T-helper 17 cell (primary cell): ENCODE measurements at places on chromosomes 13 and 19.

DNA sequence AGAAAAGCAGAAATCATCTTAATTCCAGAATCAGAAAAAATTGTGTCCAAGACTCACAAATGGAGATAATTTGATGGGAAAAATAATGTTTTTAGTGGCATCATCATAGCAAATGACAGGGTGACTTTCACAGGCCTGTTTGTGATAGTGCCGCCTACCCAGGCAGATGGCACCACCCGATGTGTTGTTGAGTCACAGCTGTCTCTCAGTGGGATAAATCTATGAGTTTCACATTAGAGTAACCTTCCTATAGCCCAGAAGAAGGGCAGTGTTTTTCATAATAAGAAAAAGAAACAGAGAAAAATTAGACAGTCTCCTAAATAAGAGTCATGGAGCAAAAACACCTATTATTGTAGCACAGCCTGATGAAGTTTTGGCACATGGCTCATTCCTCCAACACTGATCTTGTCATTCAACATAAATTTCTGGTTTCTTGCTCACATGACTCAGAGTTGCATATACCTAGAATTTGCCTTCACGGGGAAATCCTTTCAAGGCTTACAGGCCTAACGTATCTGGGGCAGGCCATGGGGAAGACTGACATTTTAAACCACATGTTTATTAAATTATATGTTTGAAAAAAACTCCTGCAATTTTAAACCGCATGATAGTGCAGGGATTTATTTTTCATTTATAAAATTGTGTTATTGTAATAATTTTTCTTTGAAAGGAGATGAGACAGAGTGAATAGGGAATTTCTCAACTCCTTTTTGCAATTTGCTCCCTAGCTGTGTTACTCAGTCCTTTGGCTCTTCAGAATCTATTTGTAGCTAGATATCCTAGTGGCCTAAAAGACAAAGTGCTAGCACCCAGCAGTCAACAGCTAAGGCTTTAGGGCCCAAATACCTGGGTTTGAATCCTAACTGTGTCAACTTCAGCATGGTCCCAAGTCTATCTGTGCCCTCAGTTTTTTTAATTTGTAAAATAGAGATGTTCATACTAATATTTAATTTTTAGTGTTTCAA, 393.7 kb downstream of the NDFIP2 start:
- DNase-seq: no peak

- DNase-seq: no peak
Measured at GRCh38 chr13:21701460-21701859, 30.6 kb downstream of the FGF9 start.

DNA sequence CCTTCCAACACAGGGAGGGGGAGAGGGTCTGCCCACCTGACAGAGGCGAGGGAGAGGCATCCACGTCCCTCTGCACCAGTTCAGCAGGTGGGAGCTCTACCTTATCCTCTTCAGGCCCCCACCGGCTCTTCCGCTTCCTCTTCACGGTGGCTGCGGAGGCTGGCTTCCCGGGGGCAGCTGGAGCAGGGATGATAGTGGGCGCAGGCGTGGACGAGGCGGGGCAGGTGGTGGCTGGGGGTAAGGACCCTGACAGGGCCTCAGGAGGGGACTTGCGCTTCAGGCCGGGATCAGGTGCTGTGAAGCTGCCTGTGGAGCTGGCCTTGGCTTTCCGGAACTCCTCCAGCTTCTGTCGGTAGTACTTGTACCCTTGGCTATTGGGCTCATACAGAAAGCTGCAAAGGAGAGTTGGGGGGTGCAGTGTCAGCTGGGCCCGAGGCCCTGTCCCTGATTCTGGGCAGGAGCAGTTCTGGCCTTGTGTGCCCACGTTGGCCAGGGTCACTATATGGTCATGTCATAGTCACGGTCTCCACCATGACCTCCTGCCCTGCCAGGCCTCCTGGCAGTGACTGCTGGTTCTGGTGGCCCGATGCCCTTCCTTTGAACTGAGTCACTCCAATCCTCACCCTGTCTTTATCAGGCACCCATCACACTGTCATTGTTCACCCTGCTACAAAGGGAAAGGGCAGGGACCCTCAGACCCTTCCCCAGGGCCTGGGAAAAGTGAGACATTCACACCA, 23.2 kb downstream of the SUGP1 start:
- DNase-seq: no peak

DNA sequence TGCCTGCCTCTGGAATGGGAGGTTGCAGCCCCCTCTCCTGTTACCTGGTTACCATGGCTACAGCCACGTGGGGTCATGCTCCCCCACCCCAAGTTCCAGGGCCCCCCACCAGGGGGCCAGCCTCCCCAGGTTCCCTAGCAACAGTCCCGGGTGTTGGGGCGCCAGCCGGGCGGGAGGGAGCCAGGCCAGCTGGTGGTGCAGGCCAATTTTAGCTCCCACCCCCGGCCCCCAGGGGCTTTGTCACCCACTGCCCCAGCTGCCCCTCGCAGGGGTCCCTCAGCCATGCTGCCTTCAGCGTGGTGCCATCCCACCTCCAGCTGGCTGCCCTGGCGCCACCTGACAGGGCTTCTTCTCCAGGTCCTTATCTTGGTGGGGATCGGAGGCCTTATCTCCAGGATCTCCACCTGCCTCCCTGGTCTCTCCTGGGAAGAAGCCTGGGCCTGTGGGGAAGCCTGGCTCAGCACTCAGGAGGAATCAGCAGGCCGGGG, 3.0 kb downstream of the MARK4 start:
- DNase-seq: no peak

GRCh38 chr19:51644636-51645271, 1.9 kb downstream of the SIGLEC14 start:
- DNase-seq: no peak

DNA sequence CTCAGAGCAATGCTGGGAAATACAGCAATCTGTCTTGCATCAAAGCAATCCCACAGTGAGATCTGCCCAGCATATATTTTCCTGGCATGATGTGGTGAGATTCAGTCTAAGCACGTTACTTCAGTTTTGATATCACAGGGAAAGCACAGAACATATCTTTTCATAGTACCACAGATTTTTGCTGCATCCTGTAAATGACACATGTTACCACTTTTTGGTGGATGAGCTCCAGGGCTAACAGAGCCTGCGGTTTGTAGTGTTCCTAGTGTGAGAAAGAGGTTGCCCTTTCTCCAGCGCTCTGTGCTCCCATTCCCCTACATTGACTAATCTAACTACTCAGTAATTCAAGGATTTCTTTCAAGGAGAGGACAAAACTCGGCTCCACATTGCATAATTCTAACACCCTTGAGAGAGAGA, 409.0 kb downstream of the GPC6 start:
- no peak for DNase-seq

DNA sequence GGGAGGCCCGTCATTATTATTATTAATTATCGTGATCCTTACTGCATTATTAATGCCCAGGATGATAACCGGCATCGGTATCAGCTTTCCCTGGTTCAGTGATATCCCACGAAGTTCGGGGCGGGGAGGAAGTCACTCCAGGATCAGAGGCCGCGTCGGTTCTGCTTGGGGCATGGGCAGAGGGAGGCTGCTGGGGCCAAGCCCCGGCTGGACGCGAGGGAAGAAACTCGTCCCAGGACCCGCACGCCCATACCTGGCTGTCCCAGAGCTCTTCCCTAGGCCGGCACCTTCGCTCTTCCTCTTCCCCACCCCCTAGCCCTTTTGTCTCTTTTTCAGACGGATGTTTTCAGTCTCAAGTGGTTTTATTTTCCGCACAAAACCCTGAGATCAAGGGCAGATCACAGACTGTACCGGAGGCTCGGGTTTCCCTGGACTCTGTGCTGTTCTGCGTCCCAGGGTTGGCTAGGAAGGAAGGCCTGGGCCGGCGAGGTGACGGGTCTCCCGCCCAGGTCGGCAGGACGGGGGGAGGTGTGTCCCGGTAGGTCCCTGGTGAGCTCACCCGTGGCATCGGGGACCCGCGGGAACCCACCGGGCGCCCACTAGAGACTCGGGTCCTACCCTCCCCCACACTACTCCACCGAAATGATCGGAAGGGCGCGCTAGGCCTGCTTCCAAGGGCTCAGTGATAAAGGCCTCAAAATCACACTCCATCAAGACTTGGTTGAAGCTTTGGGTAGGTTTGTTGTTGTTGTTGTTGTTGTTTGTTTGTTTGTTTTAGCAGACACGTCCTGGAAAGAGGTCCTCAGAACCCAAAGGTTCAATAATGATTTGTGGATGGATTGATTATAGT, 7.9 kb downstream of the ZIC2 start:
- no peak for DNase-seq

DNA sequence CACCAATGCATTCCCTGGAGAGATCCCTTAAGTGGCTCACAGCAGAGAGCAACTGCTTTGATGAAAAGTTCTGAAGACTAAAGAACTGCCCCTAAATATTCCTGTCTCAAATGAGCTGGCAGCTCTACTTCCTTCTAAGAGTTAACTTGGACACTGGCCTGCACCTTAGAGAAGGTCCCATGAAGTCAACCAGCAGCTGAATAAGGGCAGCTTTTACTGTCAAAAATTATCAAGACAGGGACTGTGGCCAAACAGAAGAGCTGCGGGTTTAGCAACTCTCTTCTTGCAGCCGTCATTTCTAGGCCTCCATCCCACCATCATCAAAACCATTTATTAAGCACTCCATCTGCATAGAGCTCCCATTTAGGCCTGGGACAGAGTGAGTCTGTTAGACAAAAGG, 491.1 kb upstream of the TSHZ3 start:
- no peak for DNase-seq

- no peak for DNase-seq
Measured at GRCh38 chr13:66506979-66507378, 723.2 kb downstream of the PCDH9 start.

DNA sequence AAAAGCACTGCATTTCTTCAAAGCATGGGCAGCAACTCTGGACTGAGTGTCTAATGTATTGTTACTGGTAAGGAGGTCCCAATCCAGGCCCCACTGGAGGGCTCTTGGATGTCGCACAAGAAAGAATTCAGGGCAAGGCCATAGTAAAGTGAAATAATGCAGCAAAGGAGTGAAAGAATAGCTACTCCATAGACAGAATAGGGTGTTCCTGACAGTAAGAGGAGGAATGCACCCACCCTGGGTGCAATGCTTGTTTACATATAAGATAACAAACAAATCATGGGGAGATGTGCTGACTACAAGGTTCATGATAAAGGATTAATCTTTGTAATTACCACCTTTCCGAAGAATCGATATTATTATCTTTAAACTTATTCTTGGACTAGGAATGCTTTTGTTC, 58.8 kb upstream of the ABCC4 start:
- DNase-seq: no peak

GRCh38 chr19:36377541-36378178, 1.3 kb downstream of the ZFP14 start:
- DNase-seq: no peak

DNA sequence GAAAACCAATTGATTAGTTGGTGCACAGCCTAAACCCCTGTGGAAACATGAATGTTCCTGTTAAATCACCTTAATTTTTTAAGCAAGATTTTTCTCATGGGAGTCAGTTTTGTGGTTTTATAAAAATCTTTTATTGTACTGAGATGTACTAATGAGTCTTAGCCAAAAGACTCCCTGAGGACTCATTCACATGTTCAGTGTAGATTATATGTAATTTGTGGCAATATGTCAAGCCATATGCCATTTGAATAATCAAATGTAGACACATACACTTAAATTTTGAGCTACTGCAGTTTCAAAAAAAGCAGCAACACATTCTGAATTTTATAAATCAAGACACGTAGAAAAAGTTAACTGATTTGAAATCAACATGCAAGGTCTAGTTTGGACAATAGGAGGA, 395.2 kb downstream of the MYO16 start:
- no peak for DNase-seq

- DNase-seq: no peak
Measured at GRCh38 chr19:49417088-49417487, 6.2 kb downstream of the PTH2 start.

DNA sequence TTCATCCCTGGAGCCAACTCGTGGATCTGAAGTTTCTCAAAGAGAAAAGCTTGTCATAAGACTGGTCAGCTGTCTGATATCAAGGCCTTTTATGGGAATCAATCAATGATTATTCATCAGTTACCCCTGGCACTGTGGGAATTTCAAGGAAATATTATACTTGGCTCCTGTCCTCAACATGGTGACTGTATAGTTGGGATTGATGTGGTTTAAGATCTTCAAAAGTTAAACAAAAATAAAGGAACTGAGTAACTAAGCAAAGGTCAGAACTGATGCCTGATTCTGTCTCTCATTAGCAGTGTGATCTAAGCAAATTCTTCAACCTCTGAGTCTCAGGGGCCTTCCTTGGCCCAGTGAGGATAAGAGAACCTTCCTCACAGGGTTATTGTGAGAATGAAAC, 22.2 kb upstream of the SERPINE3 start:
- DNase-seq: no peak

DNA sequence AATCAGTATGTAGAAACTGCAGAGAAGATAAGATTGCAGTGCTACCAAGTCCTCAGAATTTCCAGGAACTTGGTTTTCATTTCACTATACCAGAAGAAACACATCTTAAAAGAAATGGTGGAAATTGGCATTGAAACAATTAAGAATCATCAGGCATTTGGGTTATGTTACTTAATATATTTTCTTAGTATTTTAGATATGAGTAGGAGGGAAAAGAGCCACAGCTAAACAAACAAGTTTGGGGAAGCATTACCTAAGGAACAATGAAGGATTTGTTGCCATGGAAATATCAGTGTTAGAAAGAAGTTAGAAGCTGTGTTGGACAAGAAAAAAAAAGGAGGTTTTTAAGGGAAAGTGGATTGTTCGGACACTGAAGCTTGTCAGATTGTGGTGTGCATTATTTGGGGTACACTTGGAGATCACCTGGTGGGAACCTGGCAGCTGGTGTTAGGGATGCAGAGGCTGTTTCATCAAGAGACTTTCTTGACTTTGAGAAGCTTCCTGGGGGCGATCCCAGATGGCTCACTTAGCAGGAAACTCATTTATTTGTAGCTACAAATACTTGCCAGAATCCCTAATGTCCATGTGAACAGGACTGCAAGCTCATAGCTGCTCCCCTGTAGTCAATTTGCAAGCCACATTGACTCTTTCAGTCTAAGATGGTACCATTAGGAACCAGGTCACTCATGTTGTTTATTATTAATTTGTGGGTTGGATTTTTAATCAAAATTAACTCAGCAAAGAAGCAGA, 246.7 kb downstream of the RFC3 start:
- DNase-seq: no peak

DNA sequence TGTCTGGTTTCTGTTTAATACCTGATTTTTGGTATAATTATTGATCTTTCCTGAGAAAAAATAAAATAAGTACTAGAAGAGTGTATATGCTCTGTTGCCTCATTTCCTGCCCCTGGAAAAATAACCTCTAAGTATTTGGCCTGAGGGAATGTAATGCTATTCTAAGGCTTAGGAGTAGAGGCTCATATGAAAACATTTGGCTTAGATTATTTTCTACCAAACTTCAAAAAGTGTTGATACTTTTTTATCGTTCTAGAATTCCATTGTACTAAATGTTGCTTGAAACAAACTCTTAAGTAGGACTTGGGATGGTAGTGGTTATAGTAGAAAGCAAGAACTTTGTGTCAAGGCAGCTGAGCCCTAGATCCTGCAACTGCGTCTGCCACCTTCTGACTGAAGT, 57.8 kb downstream of the COG3 start:
- DNase-seq: no peak

DNA sequence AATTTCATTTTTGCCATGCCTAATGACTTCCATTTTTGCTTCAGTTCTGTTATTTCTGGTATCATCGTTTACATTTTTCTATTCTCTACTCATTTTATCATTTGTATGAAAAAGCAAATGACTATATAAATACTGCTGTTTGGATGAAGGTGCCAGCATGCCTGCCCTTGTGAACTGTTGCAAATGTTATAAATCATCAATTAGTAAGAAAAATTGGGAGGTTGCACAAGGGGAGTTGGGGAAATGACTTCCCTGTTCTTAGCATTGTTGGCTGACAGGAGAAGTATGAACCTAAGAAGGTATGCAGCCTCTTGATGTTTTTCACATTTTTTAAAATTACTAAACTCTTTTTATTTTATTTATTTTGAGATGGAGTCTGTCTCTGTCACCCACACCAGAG, 15.1 kb downstream of the SAFB start:
- no peak for DNase-seq
